ENCODE measurements at places on chromosomes 5 and 9.

DNA sequence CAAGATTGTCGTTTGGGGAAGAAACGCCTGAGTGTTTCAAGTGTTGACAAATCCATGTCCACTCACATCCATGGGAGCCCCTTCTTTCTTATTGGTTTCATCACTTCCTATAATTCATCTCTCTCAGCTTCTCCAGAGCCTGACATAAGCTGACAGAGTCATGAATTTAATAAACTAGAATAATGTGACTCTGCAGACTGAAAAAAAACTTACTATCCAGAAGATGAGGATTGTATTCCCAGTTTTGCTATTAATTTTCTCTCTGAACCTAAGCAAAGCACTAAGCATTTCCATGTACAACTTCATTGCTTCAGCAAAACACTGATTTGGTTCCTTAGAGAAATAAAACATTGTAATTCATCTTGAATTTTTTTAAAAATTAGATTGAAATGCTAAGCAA is 691.8 kb downstream of the MTRR start:
- DNase-seq: no peak

DNA sequence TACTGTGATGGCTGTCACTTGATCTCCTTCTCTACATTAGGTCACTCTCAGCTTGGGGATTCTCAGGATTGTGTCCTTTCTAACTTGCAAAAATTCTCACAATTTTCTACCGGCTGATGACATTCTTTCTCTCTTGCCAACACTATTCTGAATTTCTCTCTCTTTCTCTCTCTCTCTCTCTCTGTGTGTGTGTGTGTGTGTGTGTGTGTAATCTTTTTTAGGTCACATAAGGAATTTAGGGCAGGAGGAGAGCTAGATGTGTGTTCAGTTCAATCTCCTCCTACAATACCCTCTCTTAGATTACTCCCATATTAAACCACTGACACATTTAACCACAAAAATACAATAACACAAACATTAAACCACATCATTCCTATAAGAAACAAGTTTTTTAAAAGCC is 242.3 kb upstream of the NREP start:
- DNase-seq: no peak

- DNase-seq: no peak
These were observed 2.7 kb downstream of the RUFY1 start for GRCh38 chr5:179553006-179553405.

- DNase-seq: no peak
These were observed 228.8 kb downstream of the TLE4 start for GRCh38 chr9:79800578-79800977.

- no peak for DNase-seq
These were observed 25.3 kb upstream of the RNU6ATAC start for GRCh38 chr9:134189470-134190231.

GRCh38 chr9:22142671-22143070 is 133.6 kb upstream of the CDKN2B start:
- DNase-seq: no peak

DNA sequence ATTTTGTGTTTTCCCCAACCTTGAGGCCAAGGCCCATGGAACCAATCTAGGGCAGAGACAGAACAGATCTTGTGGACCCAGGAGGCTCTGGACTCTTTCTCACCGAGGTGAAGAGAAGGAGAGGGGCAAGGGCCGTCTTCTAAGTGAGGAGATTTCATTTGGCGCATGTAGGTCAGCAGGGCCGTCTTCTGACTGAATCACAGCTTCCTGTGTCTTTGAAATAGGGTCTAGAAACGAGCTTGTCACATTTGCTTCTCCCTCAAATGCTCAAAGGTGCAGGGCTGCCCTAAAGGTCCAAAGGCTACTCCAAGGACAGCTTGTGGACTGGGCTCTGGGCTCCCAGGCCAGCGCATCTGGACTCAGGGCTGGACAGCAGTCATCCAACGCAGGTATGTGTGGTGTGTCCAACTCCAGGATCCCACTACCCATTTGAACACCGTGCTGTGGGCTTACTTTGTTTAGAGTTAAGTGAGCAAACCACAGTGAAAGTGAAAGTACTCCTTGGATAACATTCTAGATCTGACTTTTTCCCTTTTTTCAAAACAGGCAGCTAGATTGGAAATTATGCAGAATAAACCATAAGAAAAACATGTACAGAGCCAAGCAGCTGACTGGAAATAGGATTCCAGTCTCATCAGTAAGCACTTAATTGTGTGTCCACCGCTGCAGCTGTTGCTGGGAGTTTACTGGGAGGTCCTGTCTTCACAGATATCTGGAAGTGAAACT is 357.0 kb downstream of the GADD45G start:
- DNase-seq: no peak

DNA sequence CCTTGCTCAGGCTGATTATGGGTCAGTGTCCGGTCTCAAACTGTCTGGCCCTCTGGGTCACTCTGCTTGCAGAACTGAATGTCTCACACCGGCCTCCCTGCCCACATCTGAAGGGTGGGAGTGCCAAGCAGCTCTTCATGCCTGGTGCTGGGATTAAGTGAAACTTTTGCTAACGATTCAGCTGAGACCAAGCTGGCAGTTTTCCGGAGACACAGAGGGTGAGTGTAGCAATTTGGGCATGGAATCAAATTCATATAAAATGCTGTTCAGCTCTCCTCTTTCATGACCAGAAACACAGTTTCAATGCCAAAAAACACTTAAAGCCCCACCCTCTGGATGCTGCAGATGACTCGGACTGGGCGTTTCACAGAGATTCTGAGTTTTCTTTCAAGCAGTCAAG is 207.5 kb downstream of the NXNL2 start:
- DNase-seq: no peak

- DNase-seq: no peak
These were observed 343.4 kb upstream of the CDH6 start for GRCh38 chr5:30849931-30850710.

GRCh38 chr9:108684288-108685025 is 171.3 kb downstream of the ACTL7B start:
- no peak for DNase-seq

GRCh38 chr5:179900711-179901110 is 7.0 kb downstream of the TBC1D9B start:
- no peak for DNase-seq

DNA sequence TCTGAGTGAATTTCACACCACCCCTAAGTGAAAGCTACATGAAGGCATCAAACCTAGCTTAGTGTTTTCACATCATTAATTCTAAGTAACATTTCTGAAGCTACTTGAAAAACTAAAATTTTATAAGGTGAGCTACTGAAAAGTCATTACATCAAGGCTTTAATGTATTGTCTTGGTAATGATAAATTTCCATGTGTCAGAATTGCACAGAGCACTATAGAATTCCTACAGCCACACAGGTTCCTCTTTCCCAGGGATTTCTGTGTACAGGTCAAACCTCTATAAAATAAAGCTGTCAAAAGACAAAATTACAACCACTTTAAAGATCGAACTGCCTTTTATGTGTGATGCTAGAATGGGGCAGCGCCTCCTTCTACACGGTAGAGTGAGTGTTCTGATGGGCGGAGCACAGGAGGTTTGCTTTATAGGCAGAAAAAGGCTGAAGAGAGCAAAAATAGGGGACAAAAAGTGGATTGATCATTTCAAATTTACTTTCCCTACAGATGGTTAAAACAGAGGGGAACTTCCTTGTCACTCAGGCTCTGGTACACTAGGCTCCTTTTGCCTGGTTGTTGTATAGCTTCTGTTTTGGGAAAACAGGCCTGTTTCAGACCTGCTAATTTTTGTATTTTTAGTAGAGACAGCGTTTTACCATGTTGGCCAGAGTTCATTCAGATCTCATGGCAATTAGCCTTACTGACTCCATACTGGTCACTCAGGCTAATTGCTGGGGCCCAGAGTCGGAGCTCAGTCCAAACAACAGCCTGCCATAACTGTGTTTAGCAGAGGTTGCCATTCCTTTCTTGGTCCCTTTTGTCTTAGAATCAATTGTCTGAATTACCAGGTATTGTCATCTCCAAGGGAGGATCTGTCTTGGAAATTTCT is 102.5 kb upstream of the BASP1 start:
- DNase-seq: no peak

DNA sequence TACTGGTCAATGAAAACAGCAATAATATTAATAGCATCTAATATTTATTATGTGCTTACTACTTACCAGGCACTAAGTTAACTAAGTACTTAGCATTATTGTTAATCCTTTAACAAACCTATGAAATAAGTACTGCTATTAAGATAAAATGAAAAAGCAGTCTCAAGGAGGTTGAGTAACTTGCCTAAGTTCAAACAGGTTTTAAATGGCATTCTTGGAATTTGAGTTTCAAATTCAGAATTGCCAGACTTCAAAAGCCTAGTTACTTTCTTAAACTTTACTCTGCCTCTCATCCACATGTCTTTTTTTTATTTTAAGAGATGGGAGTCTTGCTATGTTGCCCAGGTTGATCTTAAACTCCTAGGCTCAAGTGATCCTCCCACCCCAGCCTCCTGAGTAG is 16.0 kb downstream of the LEAP2 start:
- no peak for DNase-seq

- no peak for DNase-seq
These were observed 35.7 kb upstream of the PLIN2 start for GRCh38 chr9:19162956-19163355.

DNA sequence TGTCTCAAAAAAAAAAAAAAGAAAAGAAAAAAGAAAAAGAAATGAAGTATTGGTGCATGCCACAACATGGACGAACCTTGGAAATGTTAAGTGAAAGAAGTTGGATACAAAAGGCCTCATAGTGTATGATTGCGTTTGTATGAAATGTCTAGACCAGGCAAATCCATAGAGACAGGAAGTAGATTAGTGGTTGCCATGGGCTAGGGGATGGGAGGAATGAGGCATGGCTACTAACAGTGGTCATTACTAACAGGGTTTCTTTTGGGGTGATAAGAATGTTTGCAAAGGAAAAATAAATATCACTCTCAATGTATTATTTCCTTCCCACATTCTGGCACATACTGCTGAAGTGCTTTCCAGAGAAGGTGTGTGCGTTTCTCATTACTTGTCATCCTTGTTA is 44.1 kb downstream of the UGCG start:
- no peak for DNase-seq

DNA sequence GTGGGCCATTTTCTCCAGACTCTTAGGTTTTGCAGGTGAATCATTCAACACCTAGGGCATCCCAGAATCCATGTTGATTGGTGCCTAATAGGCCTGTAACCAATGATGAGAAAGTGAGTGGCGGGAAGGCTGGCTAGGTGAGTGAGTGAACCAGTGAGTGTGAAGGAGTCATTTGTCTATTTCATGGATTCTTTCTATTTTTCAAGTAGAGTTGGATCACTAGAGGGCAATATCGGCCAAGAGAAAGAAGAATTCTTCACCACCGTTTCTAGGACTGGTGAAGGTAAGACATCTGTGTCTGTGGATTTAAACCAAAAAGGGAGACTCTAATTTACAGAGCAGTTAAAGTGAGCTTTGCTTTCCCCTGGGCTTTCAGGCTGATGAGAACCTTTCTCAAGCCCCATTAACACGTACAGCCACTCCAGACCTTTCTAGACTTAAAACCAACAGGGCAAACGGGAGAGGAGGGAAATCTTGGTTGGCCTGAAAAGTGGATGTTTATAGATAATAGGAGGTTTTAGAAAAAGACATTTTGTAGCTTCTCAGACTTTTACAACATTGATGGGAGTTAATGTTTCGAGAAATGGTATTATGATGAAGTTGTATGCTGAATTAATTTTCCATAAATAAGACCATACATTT is 114.3 kb upstream of the IL12B start:
- DNase-seq: no peak

- peak; percentile 15 for DNase-seq
These were observed 373.6 kb downstream of the ADGRV1 start for GRCh38 chr5:90932052-90932699.

DNA sequence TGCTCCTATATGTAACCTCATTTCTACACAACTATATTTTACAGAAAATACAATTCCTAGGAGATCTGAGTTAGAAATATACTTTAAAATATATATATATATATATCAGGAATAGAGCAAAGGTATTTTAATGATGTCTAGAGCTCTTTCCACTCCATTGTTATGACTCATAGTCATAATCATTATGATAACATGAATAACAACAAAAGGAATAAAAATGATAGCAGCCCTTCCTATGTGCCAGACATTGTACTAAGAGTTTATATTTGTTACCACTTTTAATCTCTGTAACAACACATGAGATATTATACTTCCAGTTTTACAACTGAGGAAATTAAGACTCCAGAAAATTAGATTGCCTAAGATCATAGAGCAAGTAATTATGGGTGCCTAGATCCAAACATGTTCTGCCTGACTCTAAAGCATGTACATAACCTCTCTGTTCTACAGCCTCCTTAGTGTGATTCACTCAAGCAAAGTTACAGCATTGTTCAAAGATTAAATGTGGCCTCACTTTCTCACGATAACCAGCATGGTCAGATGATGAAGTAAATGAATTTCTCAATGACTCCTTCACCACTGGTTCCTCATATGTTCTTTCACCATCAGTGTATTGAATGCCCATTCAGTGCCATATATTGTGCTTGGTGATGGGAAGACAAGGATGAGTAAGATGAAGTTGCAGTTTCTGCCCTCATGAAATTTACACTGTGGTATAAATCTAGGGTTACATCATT is 452.1 kb downstream of the EFNA5 start:
- no peak for DNase-seq

GRCh38 chr5:179793468-179794139 is at the start of gene LTC4S:
Gene LTC4S, plus strand, starts transcription at chr5:179793986. Its CDS starts 95 bp downstream, at chr5:179794081.
- no peak for DNase-seq

DNA sequence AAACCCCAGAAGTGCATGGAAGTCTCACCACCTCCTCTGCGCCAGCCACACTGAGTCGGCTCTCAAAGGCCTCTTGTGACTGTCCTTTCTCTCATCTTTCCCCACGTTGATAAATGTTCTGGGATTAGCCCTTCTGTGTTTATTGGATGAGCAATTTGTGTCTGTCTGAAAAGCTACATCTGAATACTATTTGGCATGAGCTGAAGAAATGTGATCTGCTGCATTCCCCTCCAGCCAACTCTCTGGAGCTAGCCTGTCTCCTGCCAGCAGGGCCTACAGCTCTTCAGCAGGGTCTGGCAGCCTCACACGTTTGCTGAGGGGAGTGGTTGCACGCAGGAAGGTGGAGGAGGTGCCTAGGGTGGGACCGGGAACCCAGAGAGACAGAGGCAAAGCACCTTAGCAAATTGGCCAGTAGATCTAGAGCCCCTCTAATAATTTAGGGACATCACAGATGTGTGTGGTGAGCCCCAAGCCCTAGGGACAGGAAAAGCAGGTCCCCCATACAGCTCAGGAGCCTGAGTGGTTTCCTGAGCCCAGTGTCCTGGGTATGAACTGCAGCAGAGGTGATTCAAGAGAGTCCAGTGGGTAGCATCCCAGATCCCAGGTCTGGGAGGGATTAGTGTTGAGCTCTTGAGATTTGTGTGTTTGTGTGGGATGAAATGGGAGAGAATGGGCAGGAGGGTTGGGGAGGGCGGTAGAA is 20.5 kb upstream of the B4GALT1 start:
- DNase-seq: no peak

DNA sequence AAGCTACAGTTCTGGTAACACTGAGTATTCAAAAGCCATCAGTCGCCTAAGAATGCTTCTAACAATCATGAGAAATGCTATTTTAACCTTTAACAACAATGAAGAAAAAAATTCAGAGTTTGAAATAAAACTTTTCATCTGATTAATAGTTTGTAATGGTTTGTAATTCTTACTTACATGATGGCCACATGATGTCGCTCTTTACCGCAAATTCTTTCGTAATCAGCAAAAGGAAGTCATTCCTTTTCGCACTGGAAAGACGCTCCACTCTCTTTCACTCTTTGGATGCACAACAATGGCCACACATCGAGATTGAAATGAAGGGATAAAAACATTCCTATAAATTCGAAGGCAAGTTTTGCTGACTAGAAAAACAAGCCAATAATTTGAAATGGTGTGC is at the start of gene PCDHA7:
Gene PCDHA7, plus strand, starts transcription at position 277 of the 400 bp plus-strand sequence. Its CDS starts 115 bp downstream, at position 392.
- DNase-seq: no peak

- DNase-seq: no peak
These were observed 933 bp upstream of the TGFBR1 start for GRCh38 chr9:99103901-99104458.
